ENCODE measurements at places on chromosomes 16 and 17.

GRCh38 chr16:88442727-88443576 is 10.1 kb upstream of the ZFPM1 start:
- no peak for DNase-seq

GRCh38 chr16:1416521-1416941 is 2.0 kb upstream of the UNKL start:
- DNase-seq, result no peak

GRCh38 chr17:17351901-17352781 is 49.0 kb downstream of the NT5M start:
- DNase-seq, result no peak

- no peak for DNase-seq
These were observed 2.1 kb downstream of the VAT1 start for GRCh38 chr17:43020030-43020621.

DNA sequence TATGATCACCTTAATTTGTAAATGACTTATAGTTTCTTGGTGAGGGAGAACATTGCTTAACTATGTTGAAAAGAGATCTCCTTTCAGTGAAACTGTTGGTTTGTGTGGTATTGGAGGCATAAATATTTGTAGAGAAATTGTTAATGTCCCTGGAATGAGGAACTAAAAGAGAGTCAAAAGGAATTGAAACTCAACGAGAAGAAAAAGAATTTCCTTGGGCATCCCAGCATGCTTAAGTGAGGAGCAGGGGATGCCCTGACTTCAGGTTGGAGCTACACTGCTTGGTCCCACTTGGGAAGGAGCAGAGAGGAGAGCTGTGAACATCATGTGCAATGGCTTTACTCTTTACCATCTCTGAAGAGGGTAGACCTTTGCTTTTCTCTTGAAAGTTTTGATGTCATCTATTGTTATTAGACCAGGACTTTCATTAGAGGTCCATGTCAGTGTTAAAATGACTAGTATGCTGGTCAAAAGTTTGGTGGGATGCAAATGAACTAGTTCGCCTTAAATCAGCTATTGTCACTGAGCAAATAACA is 21.7 kb downstream of the KRT23 start:
- no peak for DNase-seq

DNA sequence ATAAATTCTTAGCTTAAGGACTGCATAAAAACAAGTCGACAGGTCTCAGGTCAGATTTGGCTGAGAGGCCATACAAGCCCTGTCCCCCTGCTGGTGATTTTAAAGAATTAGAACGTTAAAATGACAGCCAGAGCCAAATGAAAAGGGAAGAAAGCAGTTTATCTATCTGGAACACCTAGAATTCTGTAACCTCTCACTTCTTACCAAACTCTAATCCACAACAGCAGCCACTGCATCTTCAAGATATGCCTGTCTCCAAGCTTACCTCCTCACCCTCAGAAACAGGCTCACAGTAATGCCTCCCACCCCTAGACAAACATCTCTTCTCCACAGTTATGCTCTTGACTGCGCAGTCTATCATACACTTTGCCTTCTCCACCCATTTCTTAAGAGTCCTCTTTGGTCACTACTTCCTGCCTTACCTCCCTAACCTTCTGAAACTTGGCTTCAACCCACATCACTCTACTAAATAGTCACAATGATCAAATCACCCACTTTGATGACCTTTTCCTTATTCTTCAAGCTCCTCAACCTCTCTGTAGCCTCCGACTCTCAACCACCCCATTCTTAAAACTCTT is 14.2 kb downstream of the ANKFY1 start:
- no peak for DNase-seq

DNA sequence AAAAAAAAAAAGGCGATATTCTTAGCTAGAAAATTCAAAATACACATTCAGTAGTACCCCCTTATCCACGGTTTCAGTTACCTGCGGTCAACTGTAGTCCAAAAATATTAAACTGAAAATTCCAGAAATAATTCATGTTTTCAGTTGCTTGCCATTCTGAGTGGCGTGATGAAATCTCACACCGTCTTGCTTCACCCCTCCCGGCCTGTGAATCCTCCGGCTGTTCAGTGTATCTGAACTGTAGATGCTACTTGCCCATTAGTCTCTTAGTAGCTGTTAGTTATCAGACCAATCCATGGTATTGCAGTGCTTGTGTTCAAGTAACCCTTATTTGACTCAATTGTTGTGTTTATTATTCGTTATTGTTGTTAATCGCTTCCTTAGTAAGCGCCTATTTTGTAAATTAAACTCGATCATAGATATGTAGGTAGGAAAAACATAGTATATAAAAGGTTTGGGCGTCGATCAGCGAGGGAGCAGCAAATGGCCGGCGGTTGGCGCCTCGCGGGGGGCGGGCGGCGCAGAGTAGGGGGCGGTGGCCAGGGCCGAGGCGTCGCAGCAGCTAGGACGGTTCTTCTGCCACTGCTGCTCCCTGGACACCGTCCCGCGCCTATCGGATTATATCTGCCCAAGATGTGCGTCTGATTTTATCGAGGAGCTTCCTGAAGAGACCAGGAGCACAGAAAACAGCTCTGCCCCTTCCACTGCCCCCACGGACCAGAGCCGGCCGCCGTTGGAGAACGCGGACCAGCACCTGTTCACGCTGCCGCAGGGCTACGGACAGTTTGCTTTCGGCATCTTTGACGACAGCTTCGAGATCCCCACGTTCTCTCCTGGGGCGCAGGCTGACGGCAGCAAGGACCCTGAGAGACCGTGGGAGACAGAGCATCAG is 39.8 kb upstream of the AKAP1 start:
- no peak for DNase-seq

- no peak for DNase-seq
These were observed 155.8 kb upstream of the GSE1 start for GRCh38 chr16:85457366-85457765.

DNA sequence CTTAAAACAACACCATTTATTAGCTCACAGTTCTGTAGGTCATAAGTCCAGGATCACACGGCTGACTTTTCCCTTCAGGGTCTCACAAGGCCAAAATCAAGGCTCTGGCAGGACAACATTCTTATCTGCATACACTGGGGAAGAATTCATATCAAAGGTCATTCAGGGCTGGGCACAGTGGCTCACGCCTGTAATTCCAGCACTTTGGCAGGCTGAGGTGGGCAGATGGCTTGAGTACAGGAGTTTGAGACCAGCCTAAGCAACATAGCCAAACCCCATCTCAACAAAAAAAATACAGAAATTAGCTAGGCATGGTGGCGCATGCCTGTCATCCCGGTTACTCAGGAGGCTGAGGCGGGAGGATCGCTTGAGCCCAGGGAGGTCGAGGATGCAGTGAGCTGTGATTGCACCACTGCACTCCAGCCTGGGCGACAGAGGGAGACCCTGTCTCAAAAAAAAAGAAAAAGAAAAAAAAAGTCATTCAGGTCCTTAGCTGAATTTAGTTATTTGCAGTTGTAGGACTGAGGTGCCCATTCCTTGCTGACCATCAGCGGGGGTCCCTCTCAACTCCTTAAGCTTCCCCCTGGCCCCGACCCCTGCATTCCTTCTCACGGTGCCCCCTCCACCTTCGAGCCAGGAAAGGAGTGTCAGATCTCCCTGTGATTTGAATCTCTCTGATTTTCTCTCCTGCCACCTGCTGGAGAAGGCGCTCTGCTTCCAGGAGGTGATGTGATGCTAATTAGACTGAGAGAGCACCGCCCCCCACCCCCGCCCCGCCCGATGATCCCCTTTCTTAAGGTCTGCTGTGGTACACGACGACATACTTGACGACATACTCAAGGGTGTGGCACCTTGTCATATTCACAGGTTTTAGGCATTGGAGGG is 91.8 kb upstream of the CLEC18A start:
- DNase-seq, result peak; percentile 4

DNA sequence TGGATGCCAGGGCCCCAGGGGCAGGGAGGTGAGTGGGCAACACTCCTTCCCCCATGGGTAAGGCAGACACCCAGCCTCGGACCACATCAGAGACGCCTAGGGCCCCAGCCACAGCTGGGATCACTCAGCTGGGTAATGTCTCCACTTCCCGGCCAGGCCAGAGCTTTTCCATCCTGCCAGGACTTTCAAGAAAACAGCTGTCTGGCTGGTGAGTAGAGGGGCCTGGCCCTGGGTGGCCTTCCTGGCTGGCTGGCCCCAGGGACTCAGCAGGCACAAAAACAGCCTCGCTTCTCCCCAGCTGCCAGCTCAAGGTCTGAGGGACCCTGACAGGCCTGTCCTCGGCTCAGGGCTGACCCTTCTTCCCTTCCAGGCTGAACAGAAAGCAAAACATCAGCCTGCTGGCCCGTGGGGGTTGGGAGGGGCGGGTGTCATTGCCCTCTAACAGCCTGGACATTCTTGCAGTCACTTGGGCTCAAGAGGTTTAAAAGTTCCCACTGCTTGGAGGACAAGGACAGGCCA is 45.3 kb upstream of the JPH3 start:
- no peak for DNase-seq

DNA sequence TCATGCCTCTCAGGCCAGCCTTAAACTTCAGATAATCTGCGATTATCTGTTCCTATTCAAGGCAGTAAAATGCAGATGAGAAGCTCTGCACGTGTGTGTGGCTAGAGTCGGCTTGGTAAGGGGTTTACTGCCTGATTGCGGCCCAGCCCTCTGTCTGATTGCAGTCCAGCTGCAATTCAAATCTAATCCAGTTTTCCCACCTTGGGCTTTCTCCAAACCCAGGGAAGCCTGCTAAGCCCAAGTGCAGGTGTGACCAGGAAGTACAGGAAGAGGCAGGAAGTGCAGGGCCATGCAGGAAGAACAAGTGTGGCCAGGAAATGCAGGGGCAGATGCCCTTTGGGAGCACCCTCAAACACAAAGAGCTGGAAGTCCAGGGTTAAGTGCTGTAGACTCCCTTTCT is 314.9 kb downstream of the CEP112 start:
- no peak for DNase-seq

- peak; percentile 72 for DNase-seq
These were observed 20.5 kb upstream of the PABPN1L start for GRCh38 chr16:88886845-88887521.

- no peak for DNase-seq
These were observed 90.6 kb downstream of the TUBD1 start for GRCh38 chr17:59802160-59802559.

GRCh38 chr17:49577650-49577934 is 1.9 kb downstream of the NXPH3 start:
- DNase-seq, result no peak

DNA sequence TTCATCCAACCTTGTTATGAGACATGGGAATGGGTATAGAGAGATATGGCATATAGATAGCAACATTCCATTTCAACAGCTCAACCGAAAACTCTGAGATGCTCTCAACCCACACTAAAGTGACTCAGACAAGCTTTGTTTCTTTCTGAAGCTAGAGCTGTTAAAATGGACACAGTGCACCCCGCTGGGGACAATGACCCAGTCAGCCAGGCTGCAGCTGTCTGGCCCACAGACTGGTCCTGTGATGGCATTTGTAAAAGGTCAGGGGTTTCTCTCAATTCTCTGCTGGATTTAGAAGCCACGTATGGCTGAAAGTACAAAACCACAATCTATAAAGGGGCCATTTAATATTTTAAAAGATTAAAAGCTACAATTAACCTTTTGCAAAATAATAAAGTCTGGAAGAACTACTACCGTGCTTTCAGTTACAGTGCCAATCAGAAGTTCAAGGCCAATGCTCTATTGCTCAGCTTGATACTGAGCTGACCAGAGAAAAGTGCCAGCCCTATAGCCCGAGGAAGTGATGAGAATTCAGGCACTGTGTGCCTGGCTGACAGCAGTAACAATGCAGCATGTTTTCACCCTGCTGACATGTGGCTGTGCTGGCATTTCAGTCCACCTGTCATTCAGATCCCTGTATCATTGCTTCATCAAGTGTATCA is 60.2 kb downstream of the TEX2 start:
- no peak for DNase-seq

DNA sequence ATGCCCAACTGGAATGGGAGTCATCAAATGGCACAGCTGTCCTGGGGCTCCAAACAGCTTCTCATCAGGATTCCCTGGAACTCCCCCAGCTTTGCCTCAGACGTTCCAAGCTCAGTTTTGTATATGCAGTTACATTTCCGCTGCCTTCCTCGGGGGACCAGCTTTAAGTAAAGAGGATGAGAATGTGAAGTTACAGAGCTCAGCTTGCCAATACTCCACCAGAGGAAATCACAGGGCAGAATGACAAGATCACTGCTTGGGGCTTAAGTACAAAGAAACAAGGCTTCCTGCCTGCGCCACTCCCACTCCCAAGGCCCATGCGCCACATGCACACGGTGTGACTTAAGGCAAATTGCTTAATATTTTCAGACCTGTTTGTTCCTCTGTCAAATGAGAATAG is 272.4 kb upstream of the CDH11 start:
- no peak for DNase-seq

GRCh38 chr17:29384901-29385300 is 5.3 kb upstream of the TAOK1 start:
- DNase-seq, result no peak
